ENCODE measurements at places on chromosomes 13 and 19.

- no peak for DNase-seq
Observed at GRCh38 chr19:20664901-20665781, 3.8 kb upstream of the ZNF626 start.

DNA sequence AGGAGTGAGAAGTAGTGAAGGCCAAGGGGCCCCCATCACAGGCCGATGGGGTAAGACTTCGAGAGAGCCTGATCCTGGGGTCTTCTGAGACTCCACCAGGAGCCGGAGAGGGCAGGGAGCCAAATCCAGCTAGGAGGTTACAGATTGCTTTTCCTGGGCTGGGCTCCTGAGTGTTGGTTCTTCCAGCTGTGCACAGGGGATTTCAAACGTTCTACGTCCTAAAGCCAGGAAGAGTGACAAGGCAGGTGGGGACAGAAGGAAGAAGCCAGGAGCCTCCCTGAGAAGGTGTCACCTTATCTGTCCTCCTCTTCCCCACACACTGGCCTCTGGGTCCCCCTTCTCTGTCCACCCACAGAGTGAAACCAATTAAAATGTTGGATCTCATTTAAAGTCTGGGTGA is 16.1 kb upstream of the TPRX2 start:
- DNase-seq = no peak

GRCh38 chr19:46413262-46414031 is at the start of gene CCDC8:
CCDC8 (minus strand) TSS chr19:46413564; CDS start chr19:46412810, 754 bp downstream.
- peak; percentile 92 for DNase-seq

DNA sequence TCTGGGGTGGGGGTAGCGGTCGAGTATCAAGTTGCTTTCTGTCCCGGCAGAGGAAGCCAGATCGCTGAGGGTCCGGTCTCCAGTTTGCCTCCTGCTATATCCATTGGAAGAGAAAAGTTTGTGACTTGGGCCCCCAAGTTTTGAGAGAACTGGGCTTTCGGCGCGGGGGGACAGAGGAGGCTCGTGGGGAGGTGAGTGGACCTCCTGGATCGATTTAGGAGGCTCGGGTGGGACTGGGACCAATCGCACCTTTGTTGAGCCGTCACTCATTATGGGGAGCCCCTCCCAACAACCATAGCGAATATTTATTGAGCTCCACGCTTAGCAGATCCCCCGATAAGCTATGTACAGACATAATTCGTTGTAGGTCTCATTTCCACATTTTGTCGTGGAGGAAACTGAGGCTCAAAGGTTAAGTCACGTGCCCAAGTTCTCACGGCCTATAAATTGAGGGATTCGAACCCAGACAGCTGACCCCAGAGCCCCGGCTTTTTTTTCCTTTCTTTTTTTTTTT is 909 bp downstream of the RFXANK start:
- no peak for DNase-seq

DNA sequence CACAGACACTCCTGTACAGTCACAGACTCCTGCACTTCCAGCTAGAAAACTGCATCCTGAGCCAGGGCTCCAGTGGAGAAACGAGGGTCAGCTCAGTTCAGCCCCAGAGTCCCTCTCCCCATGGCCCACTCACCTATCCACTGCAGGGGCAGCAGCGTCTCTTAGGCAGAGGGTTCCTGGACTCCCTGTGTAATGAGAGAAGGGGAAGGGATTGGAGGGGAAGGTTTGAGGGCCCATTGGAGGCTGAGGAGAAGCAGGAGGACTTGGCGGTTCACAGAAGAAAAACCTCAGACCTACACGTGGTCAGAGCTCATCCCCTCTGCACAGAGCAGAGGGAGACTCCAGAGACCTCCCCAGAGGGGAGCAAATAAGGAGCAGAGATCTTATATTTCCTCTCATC is 9.2 kb upstream of the CEACAM18 start:
- DNase-seq = no peak

- DNase-seq = no peak
Observed at GRCh38 chr19:41945135-41945766, 13.9 kb downstream of the RABAC1 start.

- no peak for DNase-seq
Observed at GRCh38 chr13:36288794-36289391, 8.7 kb downstream of the CCDC169 start.

DNA sequence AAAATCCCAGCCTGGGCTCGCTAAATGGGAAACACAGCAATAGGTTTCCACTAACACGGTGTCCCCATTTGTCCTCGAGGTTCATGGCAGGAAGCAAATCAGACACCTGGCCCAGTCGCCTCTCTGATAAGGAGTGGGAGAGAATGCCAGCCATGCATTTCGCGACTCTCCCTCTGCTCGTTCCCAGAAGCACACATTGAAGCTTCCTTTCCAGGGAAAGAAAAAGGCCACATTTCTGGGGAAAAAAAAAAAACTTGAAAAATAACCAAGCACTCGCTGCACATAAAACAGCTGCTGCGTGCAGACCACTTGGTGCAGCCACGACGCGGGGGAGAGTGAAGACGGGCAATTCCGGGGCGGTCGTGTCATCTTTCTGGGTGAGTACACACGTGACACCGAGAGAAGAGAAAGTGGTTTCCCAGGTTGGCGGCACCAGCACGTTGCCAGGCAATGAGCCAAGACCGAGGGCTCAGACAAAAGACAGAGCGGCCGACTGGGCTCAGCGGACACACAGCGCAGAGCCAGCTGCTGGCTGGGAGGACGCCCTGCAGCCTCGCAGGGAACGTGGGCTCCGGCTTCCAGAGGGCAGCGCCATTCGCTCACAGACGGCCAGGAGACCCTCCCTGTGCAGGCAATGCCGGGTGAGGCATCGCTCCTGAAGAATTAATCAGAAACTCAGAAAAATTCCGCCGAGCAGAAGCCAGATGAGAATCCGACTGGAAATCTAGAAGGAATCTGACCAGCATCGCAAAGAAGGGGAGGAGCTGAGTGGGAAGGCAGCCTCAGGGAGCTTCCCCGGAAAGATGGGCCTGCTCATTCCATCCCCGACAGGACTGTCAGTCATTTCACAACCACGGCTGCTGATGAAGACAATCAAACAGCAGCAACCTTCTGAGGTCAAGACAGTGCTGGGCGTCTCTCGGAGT is 83.2 kb upstream of the IRS2 start:
- DNase-seq = peak; percentile 44

- no peak for DNase-seq
Observed at GRCh38 chr19:40392894-40393517, 3.0 kb upstream of the HIPK4 start.

DNA sequence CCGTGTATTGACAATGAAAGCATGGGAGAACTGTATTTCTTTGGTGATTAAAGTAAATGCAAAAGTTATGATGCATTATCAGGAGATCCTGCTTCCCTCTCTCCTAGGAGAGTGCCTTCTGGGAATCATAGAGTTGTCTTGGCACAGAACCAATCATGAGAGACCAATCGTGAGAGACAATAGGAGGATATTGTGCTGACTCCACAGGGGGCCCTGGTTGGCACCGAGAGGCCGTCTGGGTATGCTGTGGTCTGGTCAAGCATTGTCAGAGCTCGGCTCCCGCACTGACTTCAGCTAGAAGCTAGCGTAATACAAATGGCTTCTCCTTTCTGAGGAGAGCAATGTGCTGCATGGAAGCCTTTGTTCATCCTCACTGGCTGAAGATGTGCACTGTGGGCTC is 131.5 kb upstream of the GJB6 start:
- no peak for DNase-seq

DNA sequence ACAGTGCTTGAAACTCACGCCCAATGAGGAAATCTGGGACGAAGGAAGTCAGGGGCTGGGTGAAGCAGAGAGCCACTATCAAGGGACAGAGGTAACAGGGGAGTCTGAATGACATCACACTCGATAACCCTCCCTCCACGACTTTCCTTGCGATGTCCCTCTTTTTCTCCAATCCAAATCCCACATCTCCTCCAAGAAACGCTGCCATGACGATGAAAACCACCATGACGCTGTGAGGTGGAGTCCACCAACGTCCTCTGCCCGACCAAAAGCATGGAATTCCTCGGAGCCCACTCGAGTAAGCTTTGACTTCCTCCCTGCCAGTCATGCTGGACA is 967 bp downstream of the REXO1 start:
- no peak for DNase-seq

DNA sequence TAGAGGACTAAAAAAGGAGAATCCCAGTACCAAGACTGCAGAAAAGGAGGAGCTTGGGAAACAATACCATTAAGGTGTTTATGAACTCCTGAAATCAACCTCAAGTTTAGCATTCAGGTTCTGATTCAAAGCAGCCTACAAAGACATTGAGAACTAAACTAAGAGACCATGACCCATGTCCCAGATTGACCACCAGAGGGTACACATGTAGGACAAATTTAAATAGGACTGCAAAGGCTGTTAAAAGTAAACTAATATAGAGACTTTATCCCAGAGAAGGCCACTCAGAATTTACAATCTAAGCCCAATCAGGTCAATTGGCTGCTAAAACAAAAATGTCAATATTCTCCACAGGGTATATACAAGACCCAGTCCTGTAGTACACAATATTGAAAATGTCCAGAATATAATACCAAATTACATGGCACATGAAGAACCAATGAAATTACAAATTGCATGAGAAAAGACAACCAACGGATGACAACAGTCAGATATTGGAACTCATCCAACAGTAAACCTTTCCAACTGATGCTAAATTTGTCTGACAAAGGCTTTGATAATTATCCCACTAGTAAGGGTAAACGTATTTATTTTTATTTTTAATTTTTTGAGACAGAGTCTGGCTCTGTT is 682.4 kb downstream of the UQCRFS1 start:
- DNase-seq = no peak

DNA sequence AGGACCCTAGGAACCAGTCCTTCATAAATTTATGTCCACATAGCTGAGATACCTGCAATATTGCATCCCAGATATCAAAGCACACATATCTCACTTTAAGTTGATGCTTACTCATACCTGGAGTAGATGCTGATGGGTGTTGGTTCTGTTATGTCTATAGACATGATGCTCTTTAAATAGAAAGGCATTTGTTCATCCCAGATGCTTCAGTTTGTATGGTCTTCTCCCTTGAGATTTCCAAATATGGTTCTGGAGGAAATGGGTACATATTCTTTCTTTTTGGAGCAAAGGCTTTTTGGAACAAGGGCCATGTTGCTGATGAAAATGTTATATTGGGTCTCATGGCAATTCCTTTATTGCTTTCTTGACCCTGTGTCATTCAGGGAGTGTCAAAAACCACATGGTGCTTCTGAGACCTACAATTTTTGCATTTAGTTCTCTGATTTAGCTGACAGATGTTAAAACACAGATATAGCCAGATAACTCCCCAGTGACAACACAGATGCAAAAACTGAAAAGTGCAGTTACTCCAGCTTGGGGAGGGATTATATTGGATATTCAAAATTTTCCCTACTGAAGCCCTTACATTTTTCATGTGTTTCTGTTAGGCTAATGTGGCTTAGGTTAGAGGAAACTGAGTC is 211.4 kb downstream of the KCNRG start:
- no peak for DNase-seq

DNA sequence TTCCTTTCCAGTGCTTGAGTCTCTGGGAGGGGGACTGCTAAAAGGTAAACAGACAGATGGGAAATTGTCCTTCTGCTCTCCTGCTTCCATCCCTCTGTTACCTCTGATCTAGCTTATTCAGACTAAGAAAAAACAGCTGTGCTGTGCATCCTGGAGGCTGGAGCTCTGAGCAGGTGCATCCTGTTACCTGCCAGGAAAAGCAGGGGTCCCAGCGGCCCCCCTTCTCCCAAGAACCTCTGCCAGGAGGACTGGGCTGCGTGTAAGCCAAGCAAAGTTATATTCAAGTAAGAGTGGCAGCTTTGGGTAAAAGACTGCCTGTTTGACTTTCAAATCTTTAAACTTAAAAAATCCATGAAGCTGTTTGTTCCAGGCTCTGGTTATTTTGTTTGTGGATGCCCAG is 75.1 kb downstream of the C13orf42 start:
- no peak for DNase-seq

DNA sequence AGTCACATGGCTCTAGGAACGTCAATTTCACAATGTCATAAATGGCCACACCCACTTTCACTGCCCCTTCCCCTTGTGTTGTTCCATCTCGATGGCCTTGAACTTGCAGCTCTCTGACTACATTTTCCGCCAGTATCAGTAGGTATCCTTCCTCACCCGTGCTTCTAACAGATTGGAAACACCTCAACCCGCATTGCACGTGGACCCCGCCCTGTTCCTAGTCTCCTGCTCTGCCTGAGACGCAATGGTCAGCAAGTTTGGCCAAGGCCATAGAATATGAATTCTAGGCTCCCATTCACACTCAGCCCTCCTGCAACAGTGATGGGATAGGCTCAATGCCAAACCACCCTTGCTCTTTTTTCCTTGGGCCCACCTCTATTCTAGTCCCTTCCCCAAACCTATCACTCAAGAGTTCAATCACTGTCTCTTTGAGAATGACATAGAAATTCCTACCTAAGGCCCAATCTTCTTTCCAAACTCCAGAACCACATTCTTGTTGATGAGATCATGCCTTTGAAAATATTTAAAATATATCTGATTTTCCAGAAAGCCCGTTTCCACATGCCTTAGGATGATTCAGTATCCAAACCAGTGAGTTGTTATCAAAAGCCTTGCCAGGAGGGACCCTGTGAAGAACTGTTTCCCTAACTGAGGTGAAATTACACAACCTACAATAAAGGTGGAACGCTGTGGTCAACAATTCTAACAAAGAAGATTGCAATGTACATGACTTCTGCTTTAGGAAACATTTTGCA is 334.6 kb downstream of the MYO16 start:
- peak; percentile 76 for DNase-seq

- DNase-seq = no peak
Observed at GRCh38 chr19:58428617-58429016, 11.3 kb downstream of the ZNF132 start.

GRCh38 chr13:111595791-111596190 is 275.3 kb downstream of the TEX29 start:
- no peak for DNase-seq

DNA sequence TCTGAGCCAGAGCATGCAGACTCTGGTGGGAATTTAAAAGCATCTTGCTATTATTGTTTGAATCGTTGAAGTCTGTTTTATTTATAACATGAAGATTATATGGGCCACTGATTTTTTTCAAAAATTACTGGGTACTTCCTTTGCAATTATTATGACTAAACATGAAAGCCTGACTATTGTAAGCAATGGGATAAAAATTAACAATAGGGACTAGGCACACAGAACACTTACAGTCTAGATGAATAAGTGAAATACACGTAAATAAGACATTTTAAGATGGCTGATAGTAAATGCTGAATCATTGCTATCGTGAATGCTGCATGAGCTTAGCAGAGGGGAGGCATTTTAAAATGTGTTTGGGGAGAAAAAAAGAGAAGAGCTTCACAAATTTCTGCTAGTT is 81.0 kb upstream of the MAB21L1 start:
- no peak for DNase-seq

DNA sequence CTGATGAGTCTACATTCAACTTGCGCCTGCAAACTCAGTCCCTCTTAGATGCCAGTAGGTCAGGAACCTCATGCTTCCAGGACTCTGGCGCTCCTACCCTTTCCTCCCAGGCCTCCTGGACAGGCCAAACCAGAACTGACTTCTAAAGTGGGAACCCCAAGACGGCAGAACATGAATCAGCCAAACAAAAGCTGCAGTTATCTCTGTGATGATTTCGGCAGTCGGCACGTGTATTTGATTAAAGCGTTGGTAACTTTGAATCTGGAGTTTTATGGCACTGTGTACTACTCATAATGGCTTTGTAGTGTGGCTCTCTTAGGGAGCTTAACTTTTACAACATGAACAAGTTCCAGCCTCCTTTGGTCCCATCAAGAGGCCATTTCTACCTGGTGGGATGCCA is 13.7 kb downstream of the ACTN4 start:
- DNase-seq = no peak

GRCh38 chr13:24706886-24707585 is 26.8 kb downstream of the ATP12A start:
- no peak for DNase-seq

Measured in IMR-90 (cell line).